ENCODE measurements at places on chromosomes 7 and 10.

DNA sequence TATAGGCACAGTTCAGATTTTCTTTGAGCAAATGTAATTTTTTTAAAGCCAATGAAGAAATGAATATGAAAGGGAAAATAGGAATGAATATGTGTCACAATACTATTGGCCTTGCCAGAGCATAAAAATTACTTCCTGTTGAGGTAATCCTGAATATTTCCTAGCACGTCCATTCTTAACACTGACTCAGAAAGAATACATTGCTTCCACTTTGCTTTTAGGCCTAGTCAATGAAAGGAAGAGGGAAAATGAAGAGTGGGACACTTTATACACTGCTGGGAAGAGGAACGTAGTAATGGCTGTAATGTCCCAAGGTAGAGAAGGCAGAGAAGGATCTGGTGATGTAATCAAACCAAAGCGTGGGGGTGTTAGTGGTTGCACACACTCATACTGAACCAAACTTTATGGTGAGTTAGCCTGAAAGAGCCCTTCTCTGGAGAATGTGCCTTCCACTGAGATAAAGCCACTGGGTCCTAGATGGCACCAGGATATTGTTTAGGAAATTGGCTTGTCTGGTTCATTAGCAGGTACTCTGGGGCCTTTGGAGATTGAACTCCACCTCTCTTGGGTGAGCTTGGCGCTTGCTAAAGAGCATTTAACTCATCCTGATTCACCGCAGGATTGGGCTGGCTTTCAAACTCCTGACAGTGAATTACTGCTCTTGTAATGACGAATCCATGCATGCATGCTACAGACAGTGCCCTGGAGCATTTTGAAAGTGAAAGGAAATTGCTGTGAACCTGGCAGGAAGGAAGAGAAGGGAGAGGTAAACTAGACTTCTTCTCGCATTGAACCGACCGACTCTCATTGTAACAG is 254.9 kb downstream of the KIAA1217 start:
- DNase-seq: peak; percentile 66

GRCh38 chr10:89829262-89829886 is 128.0 kb downstream of the KIF20B start:
- DNase-seq: no peak

- DNase-seq: no peak
These were observed 21.3 kb downstream of the SLC25A28 start for GRCh38 chr10:99598781-99599509.

DNA sequence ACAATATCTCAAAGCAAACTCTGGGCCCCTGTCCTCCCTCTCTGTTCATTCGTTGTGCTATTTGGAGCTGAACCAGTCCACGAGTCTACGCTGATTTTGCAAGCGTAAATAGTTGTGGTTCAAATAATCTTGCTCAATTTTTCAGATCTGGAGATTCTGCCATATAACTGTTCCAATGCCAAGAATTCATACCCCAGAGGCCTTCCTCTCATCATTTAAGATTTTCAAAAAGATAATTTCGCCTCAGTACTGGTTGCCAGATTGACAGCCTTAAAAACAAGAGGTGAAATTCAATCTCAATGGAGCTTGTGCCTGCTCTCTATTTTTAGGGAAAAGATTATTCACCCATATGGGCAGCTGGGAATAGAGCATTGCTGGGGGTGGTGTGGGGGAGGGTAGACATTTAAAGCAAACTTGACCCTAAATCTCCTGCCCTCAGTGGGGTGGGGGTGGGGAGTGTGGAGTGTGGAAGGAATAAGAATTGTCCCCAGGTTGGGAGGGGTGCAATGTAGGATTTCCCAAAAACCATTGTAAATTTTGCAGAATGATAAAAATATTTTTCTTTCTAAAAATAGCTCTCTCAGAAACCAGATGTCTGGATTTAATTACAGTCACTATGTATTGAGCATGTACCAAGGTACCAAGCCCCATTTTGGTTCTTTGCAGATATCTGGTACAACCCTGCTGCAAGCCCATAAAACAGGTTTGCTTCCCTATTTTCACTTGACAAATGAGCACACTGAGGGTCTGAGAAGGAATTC is 104.7 kb upstream of the EEPD1 start:
- no peak for DNase-seq

GRCh38 chr10:14562218-14563075 is 212.2 kb downstream of the FAM107B start:
- no peak for DNase-seq

DNA sequence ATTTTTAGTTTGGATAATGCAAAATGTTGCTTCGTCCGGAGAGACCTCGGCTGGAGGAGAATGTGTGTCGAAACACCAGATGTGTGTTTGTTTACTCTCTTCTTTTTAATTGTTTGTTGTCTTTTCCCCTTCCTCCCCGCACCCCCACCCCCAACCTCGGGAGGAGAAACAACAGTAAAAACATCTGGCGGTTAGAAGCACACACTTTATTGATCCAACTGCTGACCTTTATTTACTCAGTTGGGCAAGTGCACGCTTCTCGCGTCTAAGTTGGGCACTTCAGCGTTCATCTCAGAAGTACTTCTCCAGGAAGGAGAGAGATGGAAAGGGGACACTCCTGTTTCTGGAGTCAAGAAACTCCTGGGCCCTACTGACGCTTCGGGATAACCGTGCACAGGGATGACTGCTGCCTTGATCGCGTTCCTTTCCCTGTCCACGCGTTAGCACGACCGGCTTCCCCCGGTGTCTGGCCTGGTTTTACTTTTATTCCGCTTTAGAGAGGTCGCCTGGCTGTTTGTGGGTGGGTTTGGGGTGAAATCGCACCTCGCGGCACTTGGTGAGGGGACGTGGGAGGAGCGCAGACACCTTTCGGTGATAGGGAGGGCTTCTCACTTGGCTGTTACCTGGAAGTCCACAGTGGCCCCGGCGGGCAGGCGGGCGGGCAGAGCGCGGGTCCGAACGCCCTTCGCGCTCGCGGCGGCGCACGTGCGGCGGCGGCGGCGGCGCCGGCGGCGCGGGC is 168.3 kb upstream of the PPP1R3A start:
- DNase-seq: peak; percentile 39

GRCh38 chr7:21945454-21946221 is at the start of gene CDCA7L:
TSS of gene CDCA7L (minus strand) at chr7:21945899. CDS start at chr7:21945804, 95 bp downstream.
- DNase-seq: peak; percentile 73

- no peak for DNase-seq
These were observed 201.5 kb downstream of the CDK14 start for GRCh38 chr7:90797596-90797995.

DNA sequence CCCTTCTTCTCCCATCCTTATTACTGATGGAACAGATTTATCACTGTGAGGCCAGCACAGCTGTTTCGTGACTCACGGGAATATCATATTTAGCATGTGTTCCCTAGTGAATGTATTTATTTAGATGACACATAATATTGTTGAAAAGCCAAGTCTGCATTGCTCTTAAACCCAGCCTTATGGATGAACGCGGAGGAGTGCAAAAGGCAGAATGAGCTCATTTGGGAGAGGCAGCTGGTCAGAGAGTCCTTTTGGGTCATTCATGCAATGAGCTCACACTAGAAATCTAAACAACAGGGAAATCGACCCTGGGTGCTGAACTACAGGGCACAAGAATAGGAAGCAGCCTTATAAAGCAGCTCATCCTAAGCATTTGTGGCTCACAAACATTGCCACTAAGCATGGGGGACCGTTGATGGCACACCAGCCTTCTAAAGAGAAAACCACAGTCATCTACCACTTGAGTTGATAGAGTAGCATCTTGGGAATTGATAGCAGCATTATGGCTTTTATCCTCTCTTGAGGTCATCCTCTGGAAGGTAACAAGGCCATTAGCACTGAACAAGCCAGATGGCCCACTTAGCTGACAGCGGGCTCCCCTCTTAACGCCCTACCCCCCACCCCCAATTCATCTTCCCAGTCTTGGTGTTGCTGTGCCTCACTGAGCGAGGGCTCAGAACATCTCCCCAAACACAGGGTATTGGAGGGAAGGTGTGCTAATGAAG is 32.9 kb upstream of the SDK1 start:
- peak; percentile 33 for DNase-seq

GRCh38 chr7:115340828-115341227 is 418.9 kb downstream of the MDFIC start:
- DNase-seq: no peak

GRCh38 chr10:84391326-84391725 is 62.9 kb downstream of the CCSER2 start:
- no peak for DNase-seq

DNA sequence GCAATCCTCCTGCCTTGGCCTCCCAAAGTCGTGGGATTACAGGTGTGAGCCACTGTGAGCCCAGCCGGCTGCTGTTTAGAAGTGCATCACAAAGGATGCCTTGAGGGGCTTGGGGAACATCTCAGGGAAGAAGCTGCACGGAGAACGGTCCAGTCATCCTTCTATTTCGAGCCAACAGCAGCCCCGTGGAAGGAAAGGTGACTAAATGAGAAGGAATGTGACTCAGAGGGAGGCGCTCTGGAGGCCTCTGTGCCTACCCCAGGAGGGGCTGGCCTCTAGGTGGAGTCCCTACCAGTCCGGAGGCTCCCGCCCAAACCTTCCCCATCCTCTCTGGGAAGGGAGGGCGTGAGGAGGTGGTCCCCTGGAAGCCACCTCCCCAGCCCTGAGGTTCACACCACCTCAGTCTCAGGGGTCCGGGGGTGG is 76.2 kb downstream of the CTBP2 start:
- DNase-seq: peak; percentile 64

GRCh38 chr10:99536338-99537085 is 3.8 kb downstream of the NKX2-3 start:
- no peak for DNase-seq

DNA sequence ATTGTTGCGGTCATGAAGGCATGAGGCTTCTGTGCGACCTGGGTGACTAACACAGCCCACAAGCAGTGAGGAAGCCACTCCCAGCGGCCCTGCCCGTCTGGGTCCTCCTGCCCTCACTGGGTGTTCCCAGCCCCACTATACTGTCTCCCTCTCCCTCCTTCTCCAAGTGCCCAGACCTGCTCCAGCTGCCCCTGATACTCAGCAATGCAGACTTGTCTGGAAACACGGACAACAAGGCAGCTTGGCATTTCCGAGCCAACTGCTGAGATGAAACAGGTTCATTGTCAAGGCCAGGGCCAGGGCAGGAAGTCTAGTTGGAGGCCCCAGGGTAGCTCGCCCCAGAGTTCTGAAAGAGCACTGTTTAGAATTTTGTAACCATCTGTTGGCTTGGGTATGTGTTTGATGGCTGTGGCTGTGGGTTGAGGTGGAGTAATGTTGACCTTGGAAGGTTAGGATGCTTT is 95.7 kb downstream of the RBM20 start:
- no peak for DNase-seq

DNA sequence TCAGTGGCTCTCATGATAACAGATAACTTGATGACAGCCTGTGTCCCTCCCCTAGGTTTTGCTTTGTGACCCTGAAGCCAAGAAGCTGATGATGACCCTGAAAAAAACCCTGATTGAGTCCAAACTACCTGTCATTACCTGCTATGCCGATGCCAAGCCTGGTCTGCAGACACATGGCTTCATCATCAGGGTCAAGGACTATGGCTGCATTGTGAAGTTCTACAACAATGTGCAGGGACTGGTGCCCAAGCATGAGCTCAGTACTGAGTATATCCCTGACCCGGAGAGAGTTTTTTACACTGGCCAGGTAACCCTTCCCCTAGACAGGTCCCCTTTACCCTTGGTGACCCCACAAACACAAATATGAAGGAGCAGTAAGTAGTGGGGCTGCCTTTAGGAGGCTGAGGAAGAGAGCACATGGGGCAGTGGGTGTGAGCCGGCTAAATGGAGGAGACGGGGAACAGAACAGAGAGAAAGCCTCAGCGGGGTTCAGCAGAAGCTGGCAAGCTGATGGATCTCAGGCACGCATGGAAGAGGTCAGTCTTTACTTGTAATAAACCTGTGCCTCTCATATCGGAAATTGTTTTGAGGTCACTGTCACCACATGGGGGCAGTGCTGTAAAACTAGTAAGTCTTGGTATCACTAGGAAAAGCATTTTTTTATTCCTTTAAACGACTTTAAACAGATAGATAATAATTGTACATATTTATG is 20.2 kb downstream of the PDCD11 start:
- DNase-seq: peak; percentile 77

GRCh38 chr7:99139036-99139435 is 4.9 kb downstream of the SMURF1 start:
- no peak for DNase-seq

DNA sequence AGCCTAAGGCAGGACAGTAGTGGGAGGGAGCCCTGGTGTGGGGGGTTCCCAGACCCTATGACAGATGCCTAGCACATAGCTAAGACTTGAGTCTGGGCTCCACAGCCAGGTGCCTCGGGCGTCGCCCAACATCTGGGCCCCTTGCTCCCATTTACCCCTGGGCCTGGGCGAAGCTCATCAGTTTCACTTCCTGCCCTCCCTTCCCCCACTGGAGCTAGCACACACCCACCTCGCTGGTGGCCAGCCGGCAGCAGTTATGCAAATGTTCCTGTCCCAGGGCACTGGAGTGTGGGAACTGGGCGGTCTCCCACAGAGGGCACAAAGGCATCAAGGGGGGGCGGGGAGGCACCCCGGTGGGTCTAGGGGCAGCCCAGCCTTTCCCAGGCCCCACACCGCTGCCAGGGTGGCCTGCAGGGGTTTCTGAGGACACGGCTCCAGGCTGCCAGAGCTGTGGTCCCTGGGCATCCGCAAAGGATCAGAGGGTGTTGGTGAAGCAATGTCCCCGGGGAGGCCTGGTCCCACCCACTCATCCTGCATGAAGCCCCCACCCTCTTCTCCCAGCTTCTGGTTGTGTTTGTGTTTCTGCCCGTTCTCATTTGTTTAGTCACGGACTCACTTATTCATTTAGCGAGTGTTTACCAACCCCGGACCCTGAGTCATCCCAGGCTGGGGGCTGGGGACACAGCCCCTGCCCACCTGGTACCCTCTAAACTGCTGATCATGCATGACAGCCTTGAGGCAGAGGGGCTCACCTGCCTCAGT is 20.4 kb downstream of the SH2B2 start:
- DNase-seq: peak; percentile 65

- no peak for DNase-seq
These were observed 119.7 kb downstream of the ARID5B start for GRCh38 chr10:62021128-62021665.

- no peak for DNase-seq
These were observed 67.5 kb downstream of the GPR141 start for GRCh38 chr7:37751096-37751495.

DNA sequence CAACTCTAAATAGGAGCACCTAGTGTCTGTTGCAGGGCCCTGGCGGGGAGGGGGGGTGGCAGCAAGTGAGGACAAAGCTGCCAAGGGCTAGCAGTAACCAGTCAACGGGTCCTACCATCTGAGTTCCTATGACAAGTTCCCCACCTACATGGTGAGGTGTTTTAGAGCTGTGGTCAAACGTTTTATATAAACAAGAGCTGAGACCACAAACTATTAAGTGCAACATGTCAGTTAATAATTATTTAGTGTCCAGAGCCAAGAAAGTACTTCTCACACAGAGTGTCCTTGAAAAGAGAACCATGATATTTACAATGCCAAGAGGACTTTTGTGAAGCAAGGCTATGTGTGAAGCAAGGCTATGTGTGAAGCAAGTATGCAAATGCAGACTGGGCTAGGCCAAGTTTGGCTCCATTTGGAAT is 434.7 kb downstream of the TNS3 start:
- DNase-seq: peak; percentile 12

GRCh38 chr7:6218329-6218728 is 54.1 kb downstream of the CYTH3 start:
- DNase-seq: no peak
